Stimulated activated CD4-positive, alpha-beta T cell treated with anti-CD3 and anti-CD28 coated beads, Interleukin-2, amount 100 ng/mL, for 24 hours (primary cell): ENCODE measurements at places on chromosomes 1 and 21.

- DNase-seq, result no peak
Measured at GRCh38 chr1:23801338-23801748, 789 bp upstream of the GALE start.

GRCh38 chr1:197439708-197440280, 171.7 kb downstream of the CRB1 start:
- DNase-seq, result no peak

GRCh38 chr1:174165471-174166137, 6.3 kb downstream of the RABGAP1L start:
- no peak for DNase-seq

GRCh38 chr1:187870552-187870951, 1041.8 kb downstream of the PLA2G4A start:
- DNase-seq, result no peak

- DNase-seq, result no peak
Measured at GRCh38 chr21:29176471-29177120, 46.2 kb downstream of the MAP3K7CL start.

DNA sequence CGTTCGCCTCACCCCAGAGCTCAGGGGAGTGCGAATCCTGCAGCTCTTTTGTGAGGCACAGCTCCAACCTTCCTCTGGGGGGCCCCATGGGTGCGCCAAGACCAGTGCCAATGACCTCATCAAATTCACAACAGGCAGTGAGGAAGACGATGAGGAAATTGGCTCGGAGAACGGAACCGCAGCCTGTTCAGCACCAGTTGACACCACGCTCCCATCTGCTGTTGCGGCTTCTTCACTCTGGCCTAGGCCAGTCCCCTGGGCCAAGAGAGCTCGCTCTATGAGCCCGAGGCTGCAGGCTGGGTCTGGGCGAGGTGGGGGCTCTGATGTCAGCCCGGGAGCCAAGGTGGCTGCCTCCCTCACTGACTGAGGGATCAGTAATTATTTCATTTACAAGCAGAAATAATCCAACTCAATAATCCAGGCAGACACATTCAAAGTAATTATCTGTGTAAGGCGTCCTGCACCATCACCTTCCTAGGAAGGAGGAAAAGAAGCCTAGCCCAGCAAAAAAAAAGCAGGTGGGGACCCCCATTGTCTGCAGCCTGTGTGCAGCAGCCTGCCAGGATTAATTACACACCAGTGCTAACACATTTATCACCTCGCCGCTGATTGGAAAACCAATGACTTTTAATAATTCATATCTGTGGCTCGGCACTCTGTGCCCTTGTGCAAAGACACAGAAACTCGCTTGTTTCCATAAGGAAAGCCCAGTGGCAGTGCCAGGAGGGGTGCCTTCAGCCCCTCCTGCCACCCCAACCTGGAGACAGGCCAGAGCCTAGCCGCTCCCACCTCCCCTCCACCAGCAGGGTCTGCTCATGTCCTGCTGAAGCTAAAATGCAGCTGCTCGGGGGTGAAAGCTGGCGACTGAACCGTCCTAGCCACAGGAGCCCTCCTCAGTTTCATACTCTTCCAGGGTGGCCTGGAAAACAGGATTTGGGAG, 1.9 kb downstream of the PLEKHA6 start:
- no peak for DNase-seq

- no peak for DNase-seq
Measured at GRCh38 chr1:151820940-151821339, 10.7 kb downstream of the RORC start.

- no peak for DNase-seq
Measured at GRCh38 chr1:240486611-240487010, 125.3 kb downstream of the GREM2 start.

DNA sequence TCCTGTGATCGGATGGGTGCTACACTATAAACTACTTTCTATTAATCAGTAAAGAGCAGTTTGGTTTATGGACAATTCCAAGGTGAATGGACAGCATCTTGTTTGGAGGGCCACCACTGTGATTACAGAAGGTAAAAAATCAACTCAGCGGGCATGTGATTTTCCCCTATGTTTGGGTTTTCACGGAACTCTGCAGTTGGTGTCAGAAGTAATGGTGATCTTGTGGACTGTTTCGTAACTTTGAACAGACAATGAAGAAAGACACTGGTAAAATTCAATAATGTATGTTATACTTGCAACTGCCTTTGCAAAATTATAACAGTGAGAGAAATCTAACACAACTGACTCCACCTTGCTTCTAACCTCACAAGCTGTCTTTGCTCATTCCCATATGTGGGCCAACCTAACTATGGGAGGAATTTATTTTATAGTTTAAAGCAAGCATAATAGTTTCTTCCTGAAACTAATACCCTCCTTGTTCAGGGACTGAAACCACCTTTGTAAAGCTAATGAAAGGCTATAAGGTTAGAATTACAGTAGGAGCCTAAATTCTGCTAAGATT, 53.2 kb downstream of the TRIM33 start:
- DNase-seq, result no peak

DNA sequence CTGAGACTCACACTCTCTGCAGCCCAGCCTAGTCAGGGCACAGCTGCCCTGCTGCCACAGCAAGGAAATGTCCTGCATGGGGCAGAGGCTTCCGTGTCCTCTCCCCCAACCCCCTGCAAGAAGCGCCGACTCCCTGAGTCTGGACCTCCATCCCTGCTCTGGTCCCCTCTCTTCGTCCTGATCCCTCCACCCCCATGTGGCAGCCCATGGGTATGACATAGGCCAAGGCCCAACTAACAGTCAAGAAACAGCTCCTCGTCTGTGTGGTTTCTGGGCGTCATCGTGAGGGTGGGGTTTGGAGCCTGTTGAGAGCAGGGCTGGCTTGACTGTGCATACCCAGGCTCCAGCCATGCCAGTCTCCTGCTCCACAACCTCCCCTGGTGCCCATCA, 19.5 kb downstream of the FAAH start:
- peak; percentile 24 for DNase-seq

DNA sequence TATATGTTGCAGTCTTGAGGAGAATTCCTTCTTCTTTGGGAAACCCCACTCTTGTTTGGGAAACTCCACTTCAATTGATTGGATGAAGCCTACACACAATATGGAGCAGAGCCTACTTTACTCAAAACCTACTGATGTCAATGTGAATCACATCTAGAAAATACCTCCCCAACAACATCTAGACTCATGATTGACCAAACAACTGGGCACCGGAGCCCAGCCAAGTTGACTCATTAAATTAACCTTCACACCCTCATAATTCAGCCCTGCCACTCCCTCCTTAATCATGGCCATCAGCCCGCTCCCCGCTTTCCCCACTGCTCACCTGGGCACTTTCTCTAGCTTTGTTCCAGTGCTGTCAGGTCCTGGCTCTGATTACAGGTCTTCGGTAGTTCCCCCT, 208.1 kb upstream of the MAP1LC3C start:
- DNase-seq, result no peak

- no peak for DNase-seq
Measured at GRCh38 chr1:169085911-169086310, 20.6 kb upstream of the ATP1B1 start.

DNA sequence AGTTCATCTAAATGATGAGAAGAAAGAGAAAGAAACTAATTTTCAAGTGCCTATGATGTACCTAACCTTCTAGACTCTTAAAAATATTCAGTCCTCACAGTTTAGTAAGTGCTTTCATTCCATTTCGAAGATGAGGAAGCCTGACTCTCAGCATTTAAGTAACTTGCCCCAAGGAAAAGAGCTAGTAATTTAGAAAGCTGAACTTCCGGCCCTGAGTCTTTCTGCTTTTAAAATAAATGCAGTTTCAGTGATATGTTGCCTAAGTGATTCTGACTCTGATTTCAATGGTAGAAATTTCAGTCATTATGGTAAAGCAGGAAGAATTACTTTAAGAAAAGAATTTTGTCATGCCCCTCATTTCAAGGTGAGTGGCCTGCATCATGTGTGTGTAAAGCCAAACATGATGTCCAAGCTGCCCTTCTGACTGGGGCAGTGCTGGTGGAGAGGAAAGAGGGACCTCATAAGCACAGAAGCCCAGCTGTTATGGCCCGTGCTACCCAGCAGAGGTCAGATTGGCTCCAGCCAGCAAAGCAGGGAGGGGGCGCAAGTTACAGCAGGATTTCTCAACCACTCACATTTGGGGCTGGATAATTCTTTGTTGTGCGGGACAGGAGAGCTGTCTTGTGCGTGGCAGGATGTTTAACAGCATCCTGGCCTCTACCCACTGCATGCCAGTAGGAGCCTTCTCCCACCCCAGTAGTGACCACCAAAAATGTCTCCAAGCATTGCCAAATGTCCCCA, 10.7 kb downstream of the ATP1A4 start:
- DNase-seq, result no peak

DNA sequence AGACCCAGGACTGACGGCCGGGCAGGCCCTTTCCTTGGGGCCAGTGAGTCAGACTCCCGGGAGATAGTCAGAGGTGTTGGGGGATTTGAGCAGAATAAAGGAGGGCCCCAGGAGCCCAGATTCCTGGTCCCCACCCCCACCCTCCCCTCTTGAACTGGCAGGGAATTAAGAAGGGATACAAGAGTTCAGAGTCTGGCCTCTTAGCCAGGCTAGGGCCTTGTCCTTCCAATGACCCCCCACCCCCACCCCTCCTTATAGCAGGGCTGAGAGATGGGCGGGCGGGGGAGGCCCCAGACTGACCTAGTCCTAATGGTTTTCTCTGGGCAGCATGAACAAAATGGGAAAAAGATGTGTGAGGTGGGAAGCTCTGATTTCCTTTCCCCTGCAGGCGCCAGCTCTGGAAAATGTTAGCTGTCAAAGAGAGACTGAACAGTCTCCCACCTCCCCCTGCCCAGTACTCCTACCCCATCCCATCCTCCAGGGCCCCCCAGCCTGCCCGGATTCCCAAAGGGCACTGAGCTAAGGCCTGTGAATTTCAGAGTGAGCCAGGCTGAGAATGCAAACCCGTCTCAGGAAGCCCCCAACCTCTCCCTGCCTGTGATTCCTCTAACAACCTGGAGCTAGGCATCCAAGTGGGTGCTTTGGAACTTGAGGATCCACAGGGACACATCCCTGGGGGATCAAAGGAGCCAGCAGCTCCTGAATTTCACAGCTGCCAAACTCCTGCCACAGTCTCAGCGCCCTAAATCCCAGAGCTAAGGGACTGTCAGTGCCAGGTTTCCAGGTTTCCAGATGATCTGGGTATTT, 5.8 kb upstream of the CRABP2 start:
- no peak for DNase-seq

DNA sequence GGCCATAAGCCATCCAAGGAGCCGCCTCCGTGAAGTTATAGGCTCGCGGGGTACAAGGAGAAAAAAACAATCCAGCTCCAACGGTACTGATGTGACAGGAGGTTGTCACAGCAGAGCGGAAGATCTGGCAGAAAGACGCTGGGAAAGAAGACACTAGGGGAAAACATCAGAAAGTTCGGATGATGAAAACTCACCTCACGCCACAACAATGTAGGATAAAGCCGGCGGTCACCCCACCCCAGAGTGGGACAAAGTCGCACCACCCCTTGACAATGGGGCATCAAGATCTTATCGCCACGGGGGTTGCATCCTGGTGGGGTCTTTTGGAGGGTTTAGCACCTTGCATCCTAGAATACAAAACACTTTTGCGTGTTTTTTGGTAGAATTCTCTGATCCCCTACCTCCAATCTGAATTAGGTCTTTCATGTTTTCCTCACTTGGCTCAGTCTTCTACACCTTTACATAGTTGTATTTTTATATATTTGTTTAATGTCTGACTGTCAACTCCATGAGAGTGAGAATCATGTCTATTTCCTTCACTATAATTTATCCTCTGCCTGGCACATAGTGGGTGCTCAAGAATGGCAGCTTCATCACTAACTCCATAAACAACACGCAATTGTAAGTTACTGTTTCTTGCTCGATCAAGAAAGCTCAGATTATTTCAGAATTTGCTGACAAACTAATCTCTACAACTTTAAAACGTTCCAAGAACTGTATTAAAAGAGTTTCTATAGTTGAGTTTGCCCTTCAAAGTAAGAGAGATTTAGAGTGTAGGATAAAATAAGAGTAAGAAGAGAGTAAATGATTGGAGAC, 611 bp upstream of the ZSWIM5 start:
- no peak for DNase-seq

DNA sequence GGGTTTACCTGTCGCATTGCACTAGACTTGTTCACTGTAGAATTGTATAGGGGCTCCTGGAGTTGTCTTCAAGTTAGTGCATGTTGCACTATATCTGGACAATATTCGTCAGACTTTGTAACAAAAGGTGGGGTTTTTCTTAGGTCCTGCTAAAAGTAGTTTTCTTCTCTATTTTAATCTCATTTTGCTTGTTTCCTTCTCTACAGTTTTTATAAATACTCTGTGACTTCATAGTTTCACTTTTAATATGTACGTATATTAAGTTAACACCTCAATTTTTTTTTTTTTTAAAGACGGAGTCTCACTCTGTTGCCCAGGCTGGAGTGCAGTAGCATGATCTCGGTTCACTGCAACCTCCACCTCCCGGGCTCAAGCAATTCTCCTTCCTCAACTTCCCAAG, 26.5 kb upstream of the MRPS6 start:
- no peak for DNase-seq

GRCh38 chr21:34185026-34185750, 111.8 kb downstream of the MRPS6 start:
- DNase-seq, result no peak

GRCh38 chr1:27887215-27888021, 15.1 kb downstream of the THEMIS2 start:
- no peak for DNase-seq

- DNase-seq, result peak; percentile 26
Measured at GRCh38 chr1:202143011-202143767, 1.3 kb downstream of the ARL8A start.

GRCh38 chr21:45599146-45599581, 44.4 kb upstream of the PCBP3 start:
- no peak for DNase-seq

DNA sequence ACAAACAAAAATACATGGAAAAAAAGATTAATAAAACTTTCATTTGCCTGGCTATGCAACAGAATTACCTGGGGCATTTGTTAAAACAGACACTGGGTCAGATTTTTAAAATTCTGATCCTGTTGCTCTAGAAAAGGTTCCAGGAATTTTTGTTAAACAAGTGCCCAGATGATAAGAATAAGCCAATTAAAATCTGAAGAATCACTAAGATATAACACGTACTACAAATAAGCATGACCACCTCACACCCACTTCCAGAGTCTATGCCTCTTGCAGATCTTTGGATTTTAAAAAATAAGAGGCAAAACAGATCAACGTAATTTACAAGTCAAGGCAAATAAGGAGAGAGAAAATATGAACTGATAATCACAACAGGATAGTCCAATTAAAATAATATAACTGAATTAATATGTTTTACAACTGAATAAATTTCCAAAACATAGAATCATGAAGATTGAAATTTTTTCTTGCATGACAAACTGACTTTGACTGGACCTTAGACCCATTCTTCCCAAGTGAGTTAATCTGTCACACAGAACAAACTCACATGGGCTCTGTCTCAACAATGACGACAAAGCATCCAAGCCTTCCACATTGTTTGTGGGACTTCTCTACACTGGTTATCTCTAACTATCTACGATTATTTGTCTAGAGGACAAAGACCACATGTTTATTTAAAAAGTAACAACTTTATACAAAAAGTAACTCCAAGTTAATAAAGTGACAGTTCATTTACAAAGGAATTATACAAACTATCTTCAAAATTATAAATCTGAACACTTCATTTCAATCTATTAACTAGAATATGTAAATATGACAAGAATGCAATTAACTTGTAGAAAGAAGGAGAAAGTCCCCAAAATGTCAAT, 56.9 kb downstream of the COP1 start:
- DNase-seq, result no peak

- no peak for DNase-seq
Measured at GRCh38 chr21:35025206-35026152, 23.6 kb downstream of the RUNX1 start.

GRCh38 chr1:33001282-33001681, 35.4 kb downstream of the AK2 start:
- DNase-seq, result no peak
